ENCODE measurements at places on chromosomes 7 and 10. TPM values are rescaled to one million over a fixed set of nuclear protein-coding genes. Genes with fewer than 3 reads are reported as not detected.

DNA sequence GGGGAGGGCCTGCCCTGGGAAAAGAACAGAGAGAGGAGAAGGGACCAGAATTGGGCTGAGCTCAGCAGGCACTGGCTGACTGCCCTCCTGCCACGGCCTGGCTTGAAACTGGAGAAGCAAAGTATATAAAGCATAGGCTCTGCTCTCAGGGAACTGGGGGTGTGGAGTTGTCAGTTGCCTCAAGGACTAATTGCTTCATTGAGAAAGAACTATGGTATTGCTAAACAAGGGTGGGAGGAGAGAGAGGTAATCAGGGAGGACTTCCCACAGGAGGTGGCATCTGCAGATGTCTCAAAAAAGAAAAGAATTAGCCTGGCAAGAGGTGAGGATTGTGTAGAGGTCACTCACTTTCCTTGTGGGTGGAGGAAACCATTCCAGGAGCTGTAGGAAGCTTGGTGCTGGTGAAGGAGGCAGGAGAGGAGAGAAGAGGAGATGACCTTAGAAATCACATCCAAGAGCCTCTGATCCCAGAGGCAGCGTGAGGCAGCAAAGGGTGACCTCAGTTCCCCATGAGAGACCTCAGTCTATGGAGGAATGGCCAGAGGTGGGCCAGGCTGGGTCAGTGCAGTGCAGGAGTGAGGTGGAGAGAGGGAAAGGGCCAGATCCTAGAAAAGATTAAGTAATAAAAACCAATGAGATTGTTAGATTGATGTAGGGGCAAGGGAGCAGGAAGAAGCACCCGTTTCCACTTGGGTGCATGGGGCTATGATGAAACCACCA lies 2.4 kb downstream of the PILRB start:
- DNase-seq = no peak

GRCh38 chr10:31011017-31011664 lies 20.5 kb downstream of the ZNF438 start:
- peak; percentile 68 for DNase-seq

DNA sequence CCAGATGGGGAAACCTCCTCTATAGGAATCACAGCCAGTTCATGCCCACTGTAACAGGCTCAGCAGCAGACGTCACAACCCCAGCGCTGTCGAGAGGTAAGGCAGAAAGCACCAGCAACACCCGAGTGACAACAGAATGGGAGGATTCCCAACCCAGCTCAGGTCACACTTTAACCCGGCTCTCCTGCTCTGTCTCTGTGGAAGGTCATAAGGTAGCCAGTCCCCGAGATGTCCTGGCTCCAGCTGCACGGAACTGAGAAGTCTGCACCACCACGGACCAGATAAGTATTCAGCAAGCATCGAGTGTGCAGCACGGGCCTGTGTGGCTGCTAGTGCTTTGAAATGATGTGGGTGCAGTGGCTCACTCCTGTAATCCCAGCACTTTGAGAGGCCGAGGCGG lies 236.7 kb upstream of the TCERG1L start:
- DNase-seq = no peak

Gene METTL27
- total RNA-seq = 3.6 TPM

DNA sequence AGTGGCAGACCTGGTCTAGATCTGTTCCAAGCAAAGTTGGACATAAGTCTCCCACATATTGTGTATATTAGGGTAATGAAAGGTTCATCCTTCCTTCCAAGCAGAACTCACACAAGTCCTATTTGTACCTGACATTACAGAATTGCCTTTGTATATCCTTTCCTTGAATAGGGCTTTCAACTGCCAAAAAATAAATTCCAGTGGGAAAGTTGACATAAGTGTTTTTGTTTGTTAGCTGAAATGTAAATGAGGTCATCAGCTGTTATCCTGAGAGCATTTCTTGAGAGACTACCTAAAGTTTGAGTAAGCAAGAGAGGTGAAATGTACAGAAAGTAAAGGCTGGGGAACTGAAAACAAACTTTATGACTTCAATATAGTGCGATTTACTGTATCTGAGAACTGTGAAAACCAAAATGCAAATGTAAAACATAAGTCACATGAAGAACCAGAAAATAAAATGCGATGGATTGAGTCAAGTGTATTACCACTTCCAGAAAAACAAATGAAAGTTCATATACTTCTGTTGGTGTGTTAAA lies 527.3 kb upstream of the SEMA3D start:
- DNase-seq = peak; percentile 38

Gene FAM241B
- 1.0 TPM for total RNA-seq

Gene CH25H
- total RNA-seq = 0.21 TPM

Gene NKX2-3
- 6.2 TPM for total RNA-seq

DNA sequence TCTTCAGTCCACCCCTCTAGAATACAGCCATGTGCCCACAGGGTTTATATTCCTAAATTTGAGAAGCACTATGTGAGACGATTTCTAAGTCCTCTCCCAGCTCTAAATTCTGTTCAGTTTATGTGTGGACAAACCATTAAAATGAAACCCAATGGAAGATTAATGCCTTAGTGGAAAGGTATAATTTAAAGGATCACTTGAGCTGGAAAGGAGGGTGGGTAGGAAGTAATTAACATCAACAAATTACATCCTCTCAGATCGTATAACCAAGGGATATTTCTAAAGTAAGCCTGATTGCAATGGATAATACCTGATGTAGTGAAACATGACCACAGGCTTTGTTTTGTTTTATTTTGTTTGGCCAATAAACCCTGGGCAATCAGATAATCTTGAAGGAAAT lies 511.0 kb upstream of the COBL start:
- DNase-seq = no peak

Gene CDHR1
- 1.3 TPM for total RNA-seq

GRCh38 chr10:110576220-110576619 lies 8.7 kb downstream of the SMC3 start:
- no peak for DNase-seq

GRCh38 chr10:118977022-118977599 lies 52.4 kb upstream of the NANOS1 start:
- no peak for DNase-seq

Gene TBX20
- not detected for total RNA-seq

Gene NPFFR1
- total RNA-seq = not detected

DNA sequence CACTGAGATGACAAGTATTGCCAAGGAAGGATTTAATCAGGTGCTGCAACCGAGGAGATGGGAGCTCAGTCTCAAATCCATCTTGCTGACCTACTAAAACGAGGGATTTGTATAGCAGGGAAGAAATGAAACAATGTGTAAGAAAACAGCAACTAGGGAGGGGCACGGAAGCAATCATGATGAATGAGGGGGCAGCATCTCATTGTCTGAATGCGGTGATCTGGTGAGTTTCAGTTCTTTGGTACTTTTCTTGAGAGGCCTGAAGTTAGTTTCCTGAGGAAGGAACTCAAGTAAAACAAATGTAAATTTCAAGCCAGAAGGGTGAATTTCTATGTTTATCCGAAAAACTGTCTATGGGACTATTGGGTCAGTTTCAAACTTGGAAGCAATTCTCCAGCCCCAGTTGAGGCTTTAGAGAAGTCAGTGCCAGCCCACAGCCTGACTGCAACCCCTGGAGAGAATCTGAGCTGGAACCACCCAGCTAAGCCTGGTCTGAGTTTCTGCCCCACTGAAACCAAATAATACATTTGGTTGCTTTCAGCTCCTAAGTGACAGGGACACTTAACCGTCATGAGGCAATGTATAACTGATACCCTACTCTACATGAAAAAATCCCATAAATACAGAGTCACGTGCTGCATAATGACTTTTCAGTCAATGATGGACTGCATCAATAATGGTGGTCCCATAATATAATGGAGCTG lies 45.8 kb upstream of the TNS3 start:
- DNase-seq = no peak

GRCh38 chr10:87761892-87762291 lies 56.1 kb downstream of the ATAD1 start:
- no peak for DNase-seq

DNA sequence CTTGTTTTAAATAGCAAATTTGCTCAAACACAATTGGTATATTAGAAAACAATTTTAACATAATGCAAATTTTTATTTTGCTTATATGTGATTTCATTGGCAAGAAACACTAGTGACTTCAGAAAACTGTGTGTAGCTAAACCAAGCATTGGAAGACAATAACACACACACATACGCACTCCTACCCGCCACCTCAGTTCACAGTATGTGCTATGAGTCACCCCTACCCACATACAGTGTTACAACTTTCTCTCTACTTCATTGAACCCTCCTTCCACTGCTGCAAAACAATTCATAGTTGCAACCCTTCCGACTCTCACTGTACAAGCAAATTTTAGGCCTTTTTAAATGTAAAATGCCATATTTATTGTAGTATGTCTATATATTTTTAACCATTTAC lies 119.9 kb upstream of the THSD7A start:
- no peak for DNase-seq

- DNase-seq = no peak
Observed at GRCh38 chr10:44395396-44395795, 10.5 kb upstream of the CXCL12 start.

Gene NEBL
- 26.2 TPM for total RNA-seq

DNA sequence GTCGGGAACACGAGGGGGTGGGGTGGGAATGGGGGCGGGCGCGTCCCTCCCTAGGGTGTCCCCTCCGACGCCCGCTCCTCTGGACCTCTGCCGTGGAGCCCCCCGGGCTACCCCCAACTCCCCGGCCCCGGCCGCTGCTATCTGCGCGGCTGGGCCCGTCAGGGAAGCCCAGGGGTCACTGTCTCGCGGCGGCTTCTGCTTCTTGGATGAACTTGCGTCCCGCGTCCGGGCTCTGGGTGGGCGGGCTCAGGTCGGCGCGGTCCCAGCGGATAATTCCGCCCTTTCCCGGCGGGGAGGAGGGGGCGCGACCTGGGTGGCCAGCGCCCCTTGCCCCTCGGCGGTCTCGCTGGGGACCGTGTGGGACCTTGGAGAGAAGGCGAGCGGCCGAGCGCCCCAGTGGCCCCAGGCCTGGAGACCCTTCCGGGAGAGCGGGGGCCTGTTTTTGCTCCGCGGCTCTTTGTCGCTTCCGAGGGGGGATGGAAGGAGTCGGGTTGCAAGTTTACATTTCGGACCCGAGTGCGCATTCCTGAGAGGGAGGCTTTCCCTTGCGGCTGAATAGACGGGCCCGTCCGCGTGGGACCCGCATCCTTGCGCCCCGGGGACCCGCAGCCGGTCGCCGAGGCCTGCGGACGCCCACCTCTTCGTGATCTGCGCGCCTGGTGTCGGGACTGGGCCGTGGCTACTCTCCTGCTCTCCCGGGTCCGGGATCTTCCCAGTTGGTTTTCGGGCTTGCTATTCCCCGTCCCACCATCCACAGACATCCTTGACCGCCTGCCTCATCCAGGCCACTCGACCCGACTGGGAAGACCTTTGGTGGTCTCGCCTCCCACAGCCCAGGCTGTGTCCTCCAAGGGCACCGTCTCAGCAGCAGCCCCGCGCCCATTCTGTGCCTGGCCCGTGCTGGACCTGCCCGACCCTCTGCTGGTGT lies 812 bp downstream of the DOCK1 start:
- DNase-seq = peak; percentile 63

GRCh38 chr7:47291461-47292081 lies 290.3 kb downstream of the TNS3 start:
- no peak for DNase-seq

GRCh38 chr7:140137078-140137477 lies 39.7 kb downstream of the KDM7A start:
- DNase-seq = no peak

DNA sequence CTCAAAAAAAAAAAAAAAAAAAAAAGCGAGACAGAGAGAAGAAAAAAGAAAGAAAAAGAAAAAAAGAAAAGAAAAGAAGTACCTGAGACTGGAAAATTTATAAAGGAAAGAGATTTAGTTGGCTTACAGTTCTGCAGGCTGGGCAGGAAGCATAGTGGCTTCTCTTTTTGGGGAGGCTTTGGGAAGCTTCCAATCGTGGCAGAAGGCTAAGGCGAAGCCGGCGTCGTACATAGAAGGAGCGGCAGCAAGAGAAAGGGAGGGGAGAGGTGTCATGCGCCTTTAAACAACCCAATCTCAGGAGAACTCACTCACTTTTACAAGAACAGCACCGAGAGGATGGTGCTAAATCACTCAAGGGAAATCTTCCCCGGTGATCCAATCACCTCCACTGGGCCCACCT lies 272.1 kb upstream of the FOXK1 start:
- no peak for DNase-seq

DNA sequence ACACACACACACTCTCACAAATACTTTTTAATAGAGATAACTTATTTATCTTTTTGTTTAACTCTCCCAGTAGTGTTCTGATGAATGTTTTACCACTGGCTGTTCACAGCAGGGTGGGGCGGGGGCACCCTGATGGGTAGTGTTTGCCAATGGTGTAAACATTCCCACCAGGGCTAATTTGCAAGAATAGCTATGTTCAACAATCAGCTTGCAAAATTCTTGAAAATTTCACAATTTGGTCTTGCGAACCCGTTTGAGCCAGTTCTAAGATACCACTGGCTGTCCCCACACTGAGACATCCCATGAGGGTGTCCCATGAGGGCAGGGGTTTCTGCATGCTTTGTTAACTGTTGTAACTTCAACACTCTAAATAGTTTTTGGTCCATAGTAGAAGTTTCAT lies 348.5 kb downstream of the CXCL12 start:
- DNase-seq = no peak

Gene WNT2
- total RNA-seq = 2.7 TPM

Gene H2AZ2
- total RNA-seq = 165 TPM

- no peak for DNase-seq
Observed at GRCh38 chr10:52248697-52249306, 65.3 kb upstream of the DKK1 start.

Gene SLC16A9
- 9.5 TPM for total RNA-seq

- DNase-seq = no peak
Observed at GRCh38 chr7:107687656-107688055, 27.0 kb downstream of the SLC26A4 start.

GRCh38 chr10:68576118-68576517 lies 16.0 kb downstream of the TET1 start:
- DNase-seq = no peak

- no peak for DNase-seq
Observed at GRCh38 chr7:83827036-83827435, 178.1 kb upstream of the SEMA3E start.

DNA sequence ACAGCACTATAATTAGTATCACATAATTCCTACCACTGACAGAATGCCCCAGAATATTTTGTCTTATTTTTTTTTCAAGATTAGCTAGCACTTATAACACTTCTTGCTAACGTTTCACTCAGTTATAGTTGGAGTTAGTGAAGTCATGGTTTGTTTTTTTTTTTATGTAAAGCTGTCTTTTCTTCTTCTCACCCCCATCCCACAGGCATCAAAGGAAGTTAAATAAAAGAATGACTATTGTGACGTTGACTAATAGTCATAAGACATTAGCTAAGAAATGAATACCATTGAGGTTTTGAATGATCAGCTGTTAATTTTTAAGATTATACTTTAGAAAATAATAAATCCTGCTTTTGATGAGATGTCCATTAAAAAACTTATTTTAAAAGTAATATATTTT lies 498.3 kb downstream of the GFRA1 start:
- DNase-seq = no peak

GRCh38 chr10:44300666-44301649 lies 83.9 kb downstream of the CXCL12 start:
- DNase-seq = peak; percentile 90
